Lung microvascular endothelial cell (primary cell): ENCODE measurements at places on chromosomes 6 and 20. TPM values are rescaled to one million over a fixed set of nuclear protein-coding genes. Genes with fewer than 3 reads are reported as not detected.

Gene CST9L
- not detected in 2 replicates for total RNA-seq

Gene HSPA1L
- 0.87 and 1.8 TPM in 2 replicates for total RNA-seq

Gene KCNQ5
- total RNA-seq = under 0.01 TPM in 1 of 2 replicates, not detected in the other

Gene ADGRF1
- total RNA-seq = not detected in 2 replicates

Gene SLCO4A1
- 0.60 and 0.65 TPM in 2 replicates for total RNA-seq

Gene COL21A1
- 0.44 and 0.79 TPM in 2 replicates for total RNA-seq

Gene FAM83C
- total RNA-seq = not detected in 2 replicates

Gene GLP1R
- total RNA-seq = not detected in 2 replicates

Gene ACSS2
- 42.9 and 46.2 TPM in 2 replicates for total RNA-seq

Gene CD40
- total RNA-seq = 2.2 and 18.1 TPM in 2 replicates

Gene TRAPPC3L
- under 0.01 TPM in 1 of 2 replicates, not detected in the other for total RNA-seq

Gene ZNF217
- 8.3 and 9.7 TPM in 2 replicates for total RNA-seq

Gene HLA-DQB1
- total RNA-seq = 0.20 TPM in 1 of 2 replicates, not detected in the other

Gene RIMS1
- total RNA-seq = 25.7 and 51.8 TPM in 2 replicates

Gene PDE10A
- total RNA-seq = 4.6 and 6.3 TPM in 2 replicates

Gene METTL24
- not detected in 2 replicates for total RNA-seq

Gene SLC2A10
- total RNA-seq = 5.2 and 9.5 TPM in 2 replicates

Gene PHACTR3
- 1.6 and 3.1 TPM in 2 replicates for total RNA-seq

Gene RGS17
- total RNA-seq = 2.8 and 4.1 TPM in 2 replicates

Gene EEF1A2
- 5.2 and 14.8 TPM in 2 replicates for total RNA-seq

Gene ASXL1
- 27.9 and 42.5 TPM in 2 replicates for total RNA-seq

Gene SNPH
- total RNA-seq = 1.8 and 2.6 TPM in 2 replicates

Gene CFAP61
- not detected in 2 replicates for total RNA-seq

Gene SLC24A3
- under 0.01 TPM in 1 of 2 replicates, not detected in the other for total RNA-seq

Gene MYH7B
- total RNA-seq = under 0.01 TPM in 2 replicates

Gene SPATA25
- 0.44 and 0.79 TPM in 2 replicates for total RNA-seq

Gene MCHR2
- total RNA-seq = not detected in 2 replicates

Gene KIF25
- total RNA-seq = under 0.01 TPM in 1 of 2 replicates, not detected in the other

Gene HLA-DPA1
- 3.0 and 10.5 TPM in 2 replicates for total RNA-seq

Gene AURKA
- total RNA-seq = 3.8 and 17.9 TPM in 2 replicates

Gene TREML1
- not detected in 2 replicates for total RNA-seq

Gene SCRT2
- total RNA-seq = not detected in 2 replicates

Gene C6orf163
- total RNA-seq = 0.44 and 0.79 TPM in 2 replicates

Gene MRPS10
- 31.0 and 37.9 TPM in 2 replicates for total RNA-seq

Gene BANF2
- not detected in 2 replicates for total RNA-seq

Gene NHSL1
- 23.1 and 30.2 TPM in 2 replicates for total RNA-seq

Gene DDO
- 1.7 and 2.6 TPM in 2 replicates for total RNA-seq

Gene FGD2
- total RNA-seq = not detected in 2 replicates
